Stimulated activated CD8-positive, alpha-beta memory T cell treated with anti-CD3 and anti-CD28 coated beads, Interleukin-4, amount 100 ng/mL, for 4 hours (primary cell): ENCODE measurements at places on chromosomes 1 and 21.

GRCh38 chr21:38853421-38853919, 47.7 kb downstream of the ETS2 start:
- no peak for DNase-seq

- DNase-seq = no peak
Observed at GRCh38 chr1:61274939-61275338, 192.6 kb downstream of the NFIA start.

DNA sequence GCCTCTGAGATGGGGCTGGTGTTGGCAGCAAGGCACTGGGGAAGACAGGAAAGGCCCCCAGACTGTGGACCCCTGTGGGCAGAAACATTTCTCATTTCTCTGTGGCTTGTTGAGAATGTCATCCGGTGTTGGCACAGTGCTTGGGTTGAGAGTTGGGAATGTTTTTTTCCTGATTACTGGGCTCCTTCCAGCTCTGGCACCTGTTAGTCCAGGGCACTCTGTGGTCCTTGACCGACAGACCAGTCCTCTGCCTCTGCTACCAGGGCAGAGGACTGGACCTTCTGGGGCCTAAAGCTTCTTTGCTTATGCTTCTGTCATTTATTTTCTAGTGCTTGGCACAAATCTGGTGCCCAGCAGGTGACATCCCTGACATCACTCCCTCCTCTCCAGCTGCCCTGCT, 4.8 kb upstream of the SPRR5 start:
- no peak for DNase-seq

- DNase-seq = no peak
Observed at GRCh38 chr1:246773213-246773641, 49.0 kb downstream of the SCCPDH start.

DNA sequence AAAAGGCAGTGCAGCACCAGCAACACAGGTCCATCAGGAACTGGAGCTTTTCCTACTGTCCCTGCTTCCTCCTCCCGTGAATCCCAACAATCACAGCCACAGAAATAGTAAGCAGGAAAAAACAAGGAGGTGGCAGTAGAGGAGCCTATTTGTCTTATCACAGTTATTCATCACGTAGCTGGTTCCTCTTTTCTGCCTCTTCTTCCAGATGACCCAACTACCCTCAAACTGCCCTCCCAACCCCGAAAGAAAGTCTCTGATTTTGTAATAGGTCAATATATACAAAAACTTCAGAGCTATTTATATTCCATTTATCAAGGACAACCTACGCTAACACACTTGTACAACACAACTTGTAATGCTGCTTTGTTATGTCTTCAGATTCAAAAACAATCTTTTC, 21.4 kb downstream of the GNB1 start:
- DNase-seq = no peak

GRCh38 chr1:7047866-7048265, 262.6 kb downstream of the CAMTA1 start:
- DNase-seq = no peak

DNA sequence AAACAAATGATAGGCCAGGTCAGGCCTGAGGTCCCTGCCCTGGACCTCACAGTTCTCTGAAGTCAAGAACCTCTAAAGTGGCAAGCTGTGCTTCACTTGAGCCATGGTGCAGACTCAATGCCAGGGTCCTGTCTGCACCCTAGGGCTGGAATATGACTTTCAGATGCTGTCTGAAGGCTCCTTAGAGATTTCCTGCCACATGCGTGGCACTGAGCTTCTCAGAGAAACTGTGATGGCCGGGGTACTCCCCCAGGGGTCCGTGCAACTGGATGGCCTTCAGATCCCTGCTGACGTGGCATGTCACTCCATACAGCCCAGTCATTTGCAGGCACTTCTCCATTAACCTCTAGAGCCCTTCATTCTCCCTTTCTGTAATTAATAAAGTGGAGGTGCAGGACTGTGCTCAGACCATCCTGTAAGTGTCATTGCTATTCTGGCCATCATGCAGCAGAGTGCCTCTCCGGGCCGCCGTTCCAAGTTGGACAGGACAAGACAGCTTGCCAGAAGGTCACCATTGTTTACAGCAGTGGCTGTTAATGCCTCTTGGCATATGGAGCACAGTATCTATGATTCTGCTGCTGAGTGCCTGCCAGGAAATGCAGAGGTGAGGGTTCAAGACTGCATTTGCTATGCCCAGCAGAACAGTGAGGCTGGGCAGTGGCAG, 205.1 kb upstream of the COA6 start:
- no peak for DNase-seq

DNA sequence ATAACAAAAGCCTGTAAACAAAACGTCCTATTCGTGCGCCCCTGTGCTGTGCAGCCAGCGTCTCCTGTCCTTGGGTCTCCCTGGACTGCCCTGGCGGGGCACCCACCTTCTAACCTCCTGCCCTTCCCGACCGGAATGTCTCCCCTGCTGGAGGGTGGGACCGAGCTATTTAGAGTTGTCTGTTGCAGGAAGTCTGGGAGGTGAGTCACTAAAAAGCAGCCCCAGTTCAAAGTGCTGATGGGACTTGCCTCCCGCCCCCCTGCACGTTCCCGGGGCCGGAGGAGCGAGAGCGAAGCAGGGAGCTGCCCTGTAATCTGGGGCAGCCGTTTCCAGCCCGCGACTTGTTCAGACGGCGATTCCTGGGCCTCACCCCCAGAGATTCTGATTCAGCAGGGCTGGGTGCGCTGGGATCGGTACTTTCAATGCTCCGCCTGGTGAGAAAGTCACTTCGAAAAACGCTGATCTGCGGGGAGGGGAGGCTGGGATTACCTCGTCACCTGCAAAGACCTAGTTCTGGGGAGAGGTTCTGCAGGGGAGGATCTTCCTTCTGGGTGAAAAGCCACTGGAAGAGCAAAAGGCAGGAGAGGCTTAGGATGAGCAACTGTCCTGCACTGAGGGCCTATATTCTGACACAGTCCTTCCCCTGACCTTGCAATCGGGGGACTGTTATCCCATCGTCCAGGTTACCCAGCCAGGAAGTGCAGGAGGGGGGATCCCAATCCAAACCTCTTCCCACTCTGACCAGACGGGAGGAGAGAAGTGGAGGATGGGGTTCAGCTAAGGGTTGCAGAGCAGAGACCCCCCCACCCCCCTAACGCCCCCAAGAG, 1.2 kb upstream of the DHRS3 start:
- no peak for DNase-seq

- DNase-seq = no peak
Observed at GRCh38 chr1:152505083-152505482, 5.5 kb upstream of the LCE5A start.

- DNase-seq = no peak
Observed at GRCh38 chr1:200919386-200919785, 24.7 kb downstream of the INAVA start.

DNA sequence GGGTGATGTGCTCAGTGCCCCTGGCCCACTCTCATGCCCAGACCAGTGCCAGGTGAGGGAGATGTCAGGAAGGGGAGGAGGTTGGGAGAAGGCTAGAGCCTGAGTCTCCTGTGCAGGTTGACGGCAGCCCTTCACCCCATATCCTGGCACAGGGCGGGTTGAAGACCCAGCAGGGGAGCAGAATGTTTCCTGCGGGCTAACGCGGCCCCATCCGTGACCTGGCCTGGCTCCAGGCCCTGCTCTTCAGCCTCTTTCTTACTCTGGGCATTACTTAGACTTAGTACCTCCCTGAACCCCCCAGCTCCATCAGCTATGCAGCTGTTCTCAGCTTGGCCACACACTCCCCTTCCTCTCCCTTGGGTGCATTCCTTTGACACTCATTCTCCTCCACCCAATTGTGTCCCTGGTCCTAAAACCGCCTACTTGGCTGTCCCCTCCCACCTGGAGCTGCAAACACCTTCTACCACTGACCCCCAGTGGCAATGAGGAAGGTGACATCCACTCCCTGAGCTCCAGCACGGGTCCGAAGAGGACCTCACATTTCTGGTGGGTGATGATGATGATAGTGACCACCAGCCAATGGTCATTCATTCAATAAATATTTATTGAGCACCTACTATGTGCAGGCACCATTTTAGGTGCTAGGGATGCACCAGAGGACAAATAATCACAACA, 179.0 kb downstream of the PTPRU start:
- no peak for DNase-seq

DNA sequence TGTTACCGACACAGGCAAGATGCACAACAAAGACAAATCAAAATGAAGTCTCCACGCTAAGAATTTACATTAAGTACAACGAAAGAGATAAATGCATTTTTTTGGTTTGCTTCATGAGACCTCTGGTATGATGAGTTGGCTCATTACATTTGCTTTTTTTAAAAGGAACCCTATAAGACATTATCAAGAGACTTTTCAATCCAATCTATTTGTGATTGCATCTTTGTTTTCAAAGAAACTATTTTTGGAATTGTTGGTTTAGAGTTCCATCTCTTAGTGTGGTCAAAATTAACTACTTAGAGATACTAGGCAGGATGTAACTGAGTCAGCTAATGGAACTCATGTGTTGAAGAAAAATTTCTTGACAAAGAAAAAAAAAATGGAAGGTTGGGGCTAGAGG, 200.1 kb downstream of the ZC3H11B start:
- no peak for DNase-seq

GRCh38 chr1:74641161-74641560, 32.4 kb downstream of the ERICH3 start:
- DNase-seq = no peak

DNA sequence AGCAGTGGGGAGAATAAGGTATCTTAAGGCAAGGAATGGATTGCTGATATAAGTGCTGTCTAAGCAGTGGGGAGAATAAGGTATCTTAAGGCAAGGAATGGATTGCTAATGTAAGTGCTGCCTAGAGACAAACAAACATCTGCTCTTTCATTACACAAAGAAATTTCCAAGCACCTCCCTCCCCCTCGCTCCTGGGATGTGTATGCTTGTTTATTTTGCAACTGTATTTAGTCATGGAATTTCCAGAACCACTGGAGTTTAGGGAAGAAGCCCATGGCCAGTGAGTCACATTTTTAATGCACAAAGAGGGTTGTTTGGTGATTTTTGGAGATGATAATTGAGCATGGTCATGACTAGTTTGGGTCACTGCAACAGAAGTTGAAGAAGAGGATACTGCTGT, 21.5 kb downstream of the PDPN start:
- no peak for DNase-seq

GRCh38 chr1:229885568-229886495, 181.2 kb upstream of the GALNT2 start:
- DNase-seq = no peak

DNA sequence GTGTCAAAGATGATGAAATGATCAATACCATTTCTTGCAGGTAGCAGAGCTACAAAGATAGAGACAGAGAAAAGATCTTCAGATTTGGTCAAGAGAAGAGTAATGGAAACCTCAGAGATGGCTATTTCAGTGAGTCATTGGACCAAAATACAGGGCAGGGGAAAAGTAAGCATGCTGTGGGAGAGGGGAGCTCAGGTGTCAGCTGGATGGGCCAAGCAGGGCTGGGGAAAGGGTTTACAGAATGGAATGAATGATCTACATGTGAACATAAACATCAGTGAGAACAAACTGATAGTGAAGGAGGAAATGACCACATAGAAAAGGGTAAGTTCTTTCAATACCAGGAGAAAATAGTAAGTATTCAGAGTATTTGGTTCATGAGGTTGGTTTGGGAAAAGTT, 61.4 kb upstream of the CNN3 start:
- DNase-seq = no peak

- no peak for DNase-seq
Observed at GRCh38 chr1:30610917-30611316, 112.5 kb downstream of the MATN1 start.

DNA sequence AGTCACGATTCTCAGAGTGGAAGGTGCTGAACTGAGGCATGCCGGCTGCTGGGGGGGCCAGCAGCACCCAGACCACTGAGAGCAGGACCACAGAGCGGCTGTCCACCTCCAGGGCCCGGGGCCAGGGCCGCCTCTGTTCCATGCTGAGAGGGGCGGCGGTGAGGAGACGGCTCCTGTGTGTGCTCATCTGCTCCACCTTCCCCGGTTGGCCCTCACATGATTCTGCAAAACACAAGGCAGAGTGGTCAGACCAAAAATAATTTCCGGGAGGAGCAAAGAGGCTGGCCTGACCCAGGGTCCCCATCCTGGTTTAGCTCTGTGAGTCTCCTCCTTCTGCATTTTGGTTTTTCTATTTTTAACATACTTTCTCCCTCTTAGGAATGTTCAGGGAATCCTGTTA, 26.4 kb downstream of the PLXNA2 start:
- DNase-seq = no peak

GRCh38 chr1:167105271-167106118, 11.6 kb downstream of the STYXL2 start:
- no peak for DNase-seq

DNA sequence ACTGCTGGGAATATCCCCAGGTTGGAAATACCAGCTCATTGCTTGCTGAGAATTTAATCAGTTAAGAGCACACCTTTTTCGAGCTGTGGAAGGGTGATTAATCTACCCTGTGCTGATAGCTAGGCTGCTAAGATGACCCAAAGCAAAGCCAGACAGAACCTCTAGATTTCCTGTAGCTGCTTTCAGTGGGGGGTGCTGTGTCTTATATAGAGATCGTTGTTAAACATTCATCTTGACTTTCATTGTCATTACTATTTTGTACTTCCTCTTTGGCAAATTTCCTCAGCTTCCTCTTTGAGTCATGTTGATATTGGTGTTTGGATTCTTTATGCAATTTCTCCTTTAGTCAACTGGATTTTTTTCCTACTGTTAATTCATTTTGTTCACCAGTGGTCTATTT, 155.3 kb downstream of the DISC1 start:
- no peak for DNase-seq

- peak; percentile 38 for DNase-seq
Observed at GRCh38 chr1:223748773-223749733, 36.7 kb downstream of the CAPN2 start.

DNA sequence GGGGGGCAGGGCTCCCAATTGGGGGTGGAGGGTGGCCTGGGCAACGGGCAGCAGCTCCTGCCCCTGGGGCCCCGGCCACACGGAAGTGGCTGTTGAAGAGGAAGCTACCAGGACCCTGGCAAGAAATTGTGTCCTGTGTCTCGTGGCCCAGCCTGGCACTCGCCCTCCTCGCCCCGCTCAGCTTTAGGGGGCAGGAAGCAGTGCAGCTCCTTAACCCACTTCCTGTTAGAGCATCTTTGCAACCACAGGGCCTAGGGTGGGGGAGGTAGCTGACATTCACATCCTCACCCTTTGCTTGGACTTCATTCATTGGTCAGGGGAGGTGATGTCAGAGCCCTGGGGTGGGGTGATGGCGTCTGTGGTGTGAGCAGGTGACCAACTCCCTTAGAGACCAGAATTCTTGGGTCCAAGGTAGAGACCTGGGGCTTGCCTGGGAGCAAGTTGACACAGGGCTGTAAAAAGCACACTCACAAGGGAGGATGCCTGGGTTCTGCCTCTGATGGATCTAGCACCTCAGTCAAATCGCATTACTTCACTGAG, at the start of gene ARHGAP30:
ARHGAP30 (minus strand) TSS at position 161 of the 540 bp plus-strand sequence. CDS start 267 bp downstream, outside the sequence.
- peak; percentile 63 for DNase-seq

GRCh38 chr1:40853113-40853884, 8.9 kb downstream of the CITED4 start:
- DNase-seq = no peak

GRCh38 chr1:201054091-201054543, 30.6 kb upstream of the KIF21B start:
- no peak for DNase-seq

DNA sequence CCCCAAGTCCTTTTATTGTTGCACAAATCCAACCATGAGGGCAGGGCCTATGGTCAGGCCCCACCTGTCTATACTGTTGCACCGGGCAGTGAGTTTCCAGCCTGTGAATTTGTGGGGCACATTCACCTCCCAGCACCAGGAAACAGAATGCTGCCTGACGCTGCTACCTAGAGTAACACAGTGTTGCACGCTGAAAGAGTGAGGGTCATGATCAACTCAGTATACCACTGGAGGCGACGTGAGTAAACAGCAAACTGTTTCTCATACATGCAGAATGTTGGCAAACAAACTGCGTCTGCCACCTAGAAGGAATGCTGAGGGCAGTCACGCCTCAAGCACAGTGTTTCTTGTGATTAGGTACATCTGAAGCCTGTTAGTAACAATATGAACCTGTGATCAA, 13.4 kb upstream of the LRRC47 start:
- no peak for DNase-seq
